ENCODE measurements at places on chromosomes 1 and 21.

- no peak for DNase-seq
Observed at GRCh38 chr1:25795946-25796810, 3.8 kb upstream of the SELENON start.

DNA sequence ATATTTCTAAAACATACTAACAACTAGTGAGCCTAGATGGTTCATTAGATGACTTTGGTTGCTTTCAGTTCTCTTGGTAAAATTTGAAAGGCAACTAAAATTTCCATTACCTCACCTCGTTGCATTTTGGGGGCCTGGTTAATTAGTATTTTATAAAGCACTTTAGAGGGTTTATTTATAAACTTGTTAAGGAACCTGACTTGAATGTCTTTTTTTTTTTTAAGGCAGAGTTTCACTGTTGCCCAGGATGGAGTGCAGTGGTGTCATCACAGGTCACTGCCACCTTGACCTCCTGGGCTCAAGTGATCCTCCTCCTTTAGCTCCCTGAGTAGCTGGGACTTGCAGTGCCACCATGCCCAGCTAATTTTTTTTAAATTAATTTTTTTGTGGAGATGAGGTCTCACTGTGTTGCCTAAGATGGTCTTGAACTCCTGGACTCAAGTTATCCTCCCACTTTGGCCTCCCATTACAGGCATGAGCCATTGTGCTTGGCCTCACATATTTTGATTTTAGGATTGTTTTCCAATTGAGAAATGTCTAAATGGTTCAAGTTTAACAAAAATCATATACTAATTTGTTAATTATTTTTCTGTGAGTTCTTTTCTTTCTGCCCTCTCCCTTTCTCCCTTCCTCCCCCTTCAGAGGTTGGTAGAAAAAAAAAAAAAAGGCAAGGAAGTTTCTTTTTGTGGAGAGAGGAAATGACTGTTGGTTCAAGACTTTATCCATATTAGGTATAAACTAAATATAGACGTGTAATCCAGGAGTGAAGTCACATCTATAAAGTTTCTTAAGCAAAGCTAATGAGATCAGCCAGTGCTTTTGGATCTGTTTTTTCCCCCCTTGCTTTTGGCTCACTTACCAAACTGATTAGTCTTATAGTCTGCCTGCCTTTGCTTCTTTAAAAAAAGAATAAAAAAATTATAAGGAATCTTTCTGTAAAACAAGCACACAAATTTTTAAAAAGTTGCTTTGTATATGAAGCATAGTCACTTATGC is 24.7 kb downstream of the CLIC4 start:
- DNase-seq: no peak

- DNase-seq: no peak
Observed at GRCh38 chr1:215957663-215958062, 390.6 kb downstream of the KCTD3 start.

DNA sequence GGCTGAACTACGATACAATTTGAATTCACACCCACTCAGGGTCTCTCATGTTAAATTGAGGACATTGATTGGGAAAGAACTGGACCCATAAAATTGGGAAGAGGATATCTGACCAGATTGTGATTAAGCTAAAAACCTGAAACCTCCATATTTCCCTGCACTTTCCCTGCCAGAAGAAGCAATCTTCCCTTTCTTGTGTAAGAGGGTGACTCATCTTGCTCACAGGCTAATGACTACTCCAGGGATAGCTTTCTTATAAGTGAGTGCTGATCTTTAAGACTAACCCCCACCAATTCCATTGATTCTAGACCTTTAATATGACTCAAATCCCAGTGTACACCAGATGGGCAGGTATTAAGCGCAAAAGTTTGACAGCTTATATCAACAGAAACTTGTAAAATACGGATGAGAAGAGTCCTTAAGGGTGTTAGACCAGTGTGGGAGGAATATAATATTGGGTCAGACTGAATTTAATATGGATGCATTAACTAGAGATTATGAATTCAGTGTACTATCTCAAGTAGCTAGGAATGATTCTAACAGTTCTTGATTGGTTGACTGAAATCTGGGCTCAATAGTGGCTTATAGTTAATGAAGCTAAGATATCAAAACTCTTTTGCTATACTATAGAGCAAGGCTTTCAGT is 12.1 kb upstream of the SGIP1 start:
- DNase-seq: no peak

- DNase-seq: peak; percentile 27
Observed at GRCh38 chr21:43757601-43758000, 18.5 kb downstream of the CSTB start.

- DNase-seq: no peak
Observed at GRCh38 chr21:32545948-32546441, 39.3 kb downstream of the TCP10L start.

DNA sequence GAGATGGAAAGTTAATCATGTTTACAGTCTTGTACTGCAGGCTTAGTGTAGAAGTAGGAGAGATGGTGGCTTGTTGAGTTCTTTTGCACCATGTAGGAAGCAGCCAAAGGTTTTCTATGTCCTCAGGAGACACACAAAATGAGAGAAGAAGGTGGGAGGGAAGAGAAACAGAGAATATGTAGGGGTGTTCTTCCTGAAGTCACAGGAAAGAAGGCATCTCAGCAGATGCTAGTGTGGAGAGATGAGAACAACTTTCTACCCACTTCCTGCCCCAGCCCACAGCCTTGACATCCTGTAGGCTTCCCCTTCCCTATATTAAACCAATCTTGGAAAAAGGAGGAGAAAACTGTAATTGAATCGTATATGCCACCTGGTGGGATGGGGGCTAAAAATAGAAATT is 217.0 kb downstream of the S1PR1 start:
- DNase-seq: no peak

GRCh38 chr1:26772687-26773086 is 15.1 kb upstream of the PIGV start:
- no peak for DNase-seq

DNA sequence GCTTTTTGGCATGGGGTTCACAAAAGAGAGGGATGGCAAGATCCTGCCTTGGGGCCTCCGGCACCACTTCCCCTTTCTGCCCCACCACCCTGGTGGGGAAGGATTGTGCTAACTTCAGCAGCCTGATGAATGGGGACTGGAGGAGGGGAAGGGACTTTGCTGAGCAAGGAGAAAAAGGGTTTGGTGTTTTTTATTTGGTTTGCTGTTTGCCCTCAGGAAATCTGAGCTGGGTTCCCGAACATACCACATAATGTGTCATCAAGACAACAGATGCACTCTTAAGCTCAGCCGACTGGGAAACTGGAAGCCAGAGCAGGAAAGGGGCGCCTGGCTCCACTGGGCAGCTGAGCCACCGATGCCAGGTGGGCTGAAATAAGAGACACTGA is 19.8 kb downstream of the OLFML2B start:
- DNase-seq: peak; percentile 70

GRCh38 chr1:76951153-76951552 is 83.9 kb downstream of the ST6GALNAC5 start:
- DNase-seq: no peak

- DNase-seq: no peak
Observed at GRCh38 chr1:12276225-12276624, 46.4 kb downstream of the VPS13D start.

Data from Ammon's horn (tissue), 1 donor.